ENCODE measurements at places on chromosomes 5 and 9. TPM values are rescaled to one million over a fixed set of nuclear protein-coding genes. Genes with fewer than 3 reads are reported as not detected.

PTPN3 gene
- total RNA-seq: 9.4 TPM

UNC5A gene
- total RNA-seq: not detected

RABEPK gene
- total RNA-seq: 34.0 TPM

OLFM1 gene
- 0.37 TPM for total RNA-seq

IRX2 gene
- not detected for total RNA-seq

TICAM2 gene
- total RNA-seq: 0.85 TPM

LRRTM2 gene
- 0.44 TPM for total RNA-seq

CNTFR gene
- total RNA-seq: not detected

RASEF gene
- not detected for total RNA-seq

SH2D3C gene
- total RNA-seq: 25.1 TPM

NEUROG1 gene
- total RNA-seq: not detected

PGM5 gene
- total RNA-seq: not detected

F2RL2 gene
- 0.05 TPM for total RNA-seq

RNF20 gene
- total RNA-seq: 34.8 TPM

PCDHGA6 gene
- 0.48 TPM for total RNA-seq

EFNA5 gene
- 0.32 TPM for total RNA-seq

PCDHB5 gene
- not detected for total RNA-seq

PRR16 gene
- total RNA-seq: not detected

SLC6A19 gene
- not detected for total RNA-seq

TLX3 gene
- not detected for total RNA-seq

PCDHB10 gene
- not detected for total RNA-seq

LCN15 gene
- total RNA-seq: not detected

CYSRT1 gene
- total RNA-seq: 0.50 TPM

PCDHA11 gene
- not detected for total RNA-seq

ELAVL2 gene
- not detected for total RNA-seq

CAMLG gene
- 29.1 TPM for total RNA-seq

PKN3 gene
- total RNA-seq: 28.0 TPM

NMRK1 gene
- total RNA-seq: 10.9 TPM

ZNF483 gene
- total RNA-seq: 3.2 TPM

PCDHB12 gene
- total RNA-seq: not detected

MCIDAS gene
- total RNA-seq: not detected

ELL2 gene
- 124 TPM for total RNA-seq

MAP1B gene
- 0.32 TPM for total RNA-seq

PALM2AKAP2 gene
- total RNA-seq: 0.57 TPM

FBN2 gene
- total RNA-seq: not detected

FOXI1 gene
- total RNA-seq: not detected
